ENCODE measurements at places on chromosomes 2 and 18. TPM values are rescaled to one million over a fixed set of nuclear protein-coding genes. Genes with fewer than 3 reads are reported as not detected.

- no peak for DNase-seq
These were observed 72.8 kb downstream of the PTH2R start for GRCh38 chr2:208479342-208479741.

- DNase-seq, result no peak
These were observed 30.0 kb upstream of the KLHL29 start for GRCh38 chr2:23355001-23355400.

DNA sequence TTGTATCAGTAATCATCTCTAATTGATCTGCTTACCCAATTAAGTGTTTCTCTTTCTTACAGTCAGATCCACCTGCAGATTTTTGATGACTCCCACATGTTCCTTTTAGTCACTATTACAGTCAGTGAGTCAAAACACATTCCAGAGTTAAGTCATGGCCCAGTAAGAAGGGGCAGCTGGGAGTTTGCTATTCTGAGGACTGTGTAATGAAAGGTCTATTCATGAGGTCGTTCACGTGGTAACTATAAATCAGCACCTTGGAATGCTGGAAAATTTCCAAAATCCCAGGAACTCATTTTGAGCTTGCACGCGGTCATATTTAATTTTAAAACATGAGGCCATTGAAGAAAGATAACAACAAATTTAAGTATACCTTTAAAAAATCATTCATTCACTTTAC is 252.5 kb downstream of the XIRP2 start:
- DNase-seq, result no peak

- DNase-seq, result no peak
These were observed 20.5 kb downstream of the GREB1 start for GRCh38 chr2:11554399-11554716.

DNA sequence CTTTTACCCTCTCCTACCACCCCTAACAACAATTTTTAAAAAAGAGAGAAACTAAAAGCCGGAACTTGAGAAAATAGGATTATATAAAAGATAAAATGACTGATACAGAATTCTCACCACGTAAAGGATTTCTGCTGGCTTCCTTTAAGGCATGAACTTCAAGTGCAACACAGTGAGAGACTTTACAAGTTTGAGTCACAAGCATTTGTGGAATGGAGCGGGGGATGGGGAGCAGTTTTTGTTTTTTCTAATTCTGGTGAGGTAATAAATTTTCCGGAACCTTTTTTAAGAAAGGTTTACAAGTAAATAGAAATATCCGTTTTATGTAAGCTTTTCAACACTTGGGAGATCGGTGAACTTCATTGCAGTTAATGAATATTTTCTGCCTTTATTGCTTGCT is 1.8 kb upstream of the CDH2 start:
- no peak for DNase-seq

DNA sequence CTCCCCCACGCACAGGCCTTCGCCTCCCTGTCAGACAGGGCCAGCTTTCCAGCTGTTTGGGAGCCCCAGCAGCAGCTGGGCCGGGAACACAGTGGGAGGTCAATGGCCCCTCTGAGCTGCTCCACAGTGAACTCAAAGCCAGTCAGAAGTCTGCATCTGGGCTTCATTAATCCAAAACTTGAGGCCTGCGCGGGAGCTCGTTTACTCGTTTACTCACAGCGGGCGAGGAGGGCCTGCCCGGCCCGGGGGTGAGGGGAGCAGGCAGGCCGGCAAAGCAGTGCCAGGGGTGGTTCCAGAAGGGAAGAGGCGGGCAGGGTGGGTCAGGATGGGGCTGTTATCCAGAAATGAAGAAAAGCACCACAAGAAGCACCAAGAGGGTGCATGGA is 36.8 kb upstream of the SEMA4C start:
- no peak for DNase-seq

DNA sequence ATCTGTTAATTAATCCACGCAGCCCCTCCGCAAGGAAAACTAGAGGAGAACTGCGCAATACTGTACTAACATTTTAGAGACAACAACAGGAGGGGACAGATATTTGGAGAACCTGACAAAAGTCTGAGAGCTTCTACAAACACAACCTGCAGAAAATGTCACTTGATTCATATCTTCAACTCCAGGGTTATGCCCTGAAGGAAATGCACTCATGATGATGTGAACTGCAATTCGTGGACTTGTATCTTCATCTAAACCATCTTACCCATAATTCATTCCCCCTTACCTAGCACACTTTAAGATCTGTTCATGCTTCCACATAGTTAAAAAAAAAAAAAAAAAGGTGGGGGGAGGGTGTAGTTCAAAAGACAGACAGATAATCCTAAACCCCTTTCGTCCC is 75.5 kb downstream of the AFF3 start:
- DNase-seq, result no peak

DNA sequence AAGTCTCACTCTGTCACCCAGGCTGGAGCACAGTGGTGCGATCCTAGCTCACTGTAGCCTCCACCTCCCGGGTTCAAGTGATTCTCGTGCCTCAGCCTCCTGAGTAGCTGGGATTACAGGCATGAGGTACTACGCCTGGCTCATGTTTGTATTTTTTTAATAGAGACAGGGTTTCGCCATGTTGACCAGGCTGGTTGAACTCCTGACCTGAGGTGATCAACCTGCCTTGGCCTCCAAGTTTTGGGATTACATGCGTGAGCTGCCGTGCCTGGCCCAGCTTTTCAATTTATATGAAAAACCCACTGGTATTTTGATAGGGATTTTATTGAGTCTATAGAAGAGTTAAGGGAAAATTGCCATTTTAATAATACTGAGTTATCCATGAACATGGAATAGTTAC is 63.3 kb downstream of the XRCC5 start:
- DNase-seq, result no peak

DNA sequence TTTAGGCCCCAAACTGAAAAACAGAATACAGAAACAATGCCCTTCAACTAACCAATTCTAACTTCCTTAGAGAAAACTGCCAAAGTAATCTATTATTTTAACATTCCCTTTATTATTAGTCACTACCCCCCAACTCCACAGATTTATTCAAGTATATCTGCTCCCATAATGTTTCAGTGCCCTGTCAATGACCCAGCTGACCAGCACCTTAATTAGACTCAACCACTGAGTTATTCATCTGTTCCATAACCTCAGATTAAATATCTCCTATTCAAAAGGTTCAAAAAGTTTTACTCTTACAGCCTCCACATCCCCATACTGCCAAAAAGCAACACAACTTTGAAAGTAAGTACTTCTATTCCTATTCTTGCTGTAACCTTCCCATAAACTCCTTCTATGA is 202.4 kb downstream of the EXOC6B start:
- DNase-seq, result no peak

- DNase-seq, result no peak
These were observed 118.2 kb upstream of the NOL4 start for GRCh38 chr18:34342960-34343359.

- no peak for DNase-seq
These were observed 13.5 kb downstream of the SIX3 start for GRCh38 chr2:44954889-44955592.

- no peak for DNase-seq
These were observed 36.9 kb upstream of the BMPR2 start for GRCh38 chr2:202339071-202339870.

DNA sequence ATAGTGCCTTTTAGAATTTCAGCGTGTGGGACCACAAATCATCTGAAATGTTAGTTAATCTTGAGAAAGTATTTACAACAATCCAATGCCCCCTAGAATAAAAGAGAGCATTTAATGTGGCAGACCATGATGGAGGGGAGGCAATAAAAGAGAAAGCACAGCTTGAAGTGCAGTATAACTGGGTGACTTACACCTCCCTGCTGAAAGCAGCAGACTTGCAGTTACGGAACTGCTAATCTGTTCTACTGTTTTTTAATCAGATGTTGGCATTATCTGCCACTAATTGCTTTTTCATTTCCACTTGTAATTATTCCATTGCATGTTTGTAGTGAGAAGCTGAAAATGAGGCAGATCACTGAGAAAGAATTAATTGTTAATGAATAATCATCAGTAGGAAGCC is 130.5 kb upstream of the ITGA4 start:
- DNase-seq, result no peak

DNA sequence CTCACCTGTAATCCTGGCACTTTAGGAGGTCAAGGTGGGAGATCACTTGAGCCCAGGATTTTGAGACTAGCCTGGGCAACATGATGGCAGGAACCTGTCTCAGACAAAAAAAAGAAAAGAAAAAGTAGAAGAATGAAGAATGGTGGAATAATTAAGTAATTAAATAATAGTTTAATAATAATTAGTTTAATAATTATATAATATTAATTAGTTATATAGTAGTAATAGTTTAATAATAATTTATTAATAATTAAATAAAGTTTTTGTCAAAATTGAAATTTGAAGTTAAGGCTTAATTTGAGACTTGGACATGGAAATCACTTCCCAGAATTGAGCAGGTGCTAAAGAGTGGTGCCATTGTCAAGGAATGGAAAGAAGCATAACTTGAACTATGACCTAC is 52.2 kb upstream of the ABCA12 start:
- no peak for DNase-seq

- no peak for DNase-seq
These were observed 27.7 kb downstream of the METTL8 start for GRCh38 chr2:171406044-171406443.

DNA sequence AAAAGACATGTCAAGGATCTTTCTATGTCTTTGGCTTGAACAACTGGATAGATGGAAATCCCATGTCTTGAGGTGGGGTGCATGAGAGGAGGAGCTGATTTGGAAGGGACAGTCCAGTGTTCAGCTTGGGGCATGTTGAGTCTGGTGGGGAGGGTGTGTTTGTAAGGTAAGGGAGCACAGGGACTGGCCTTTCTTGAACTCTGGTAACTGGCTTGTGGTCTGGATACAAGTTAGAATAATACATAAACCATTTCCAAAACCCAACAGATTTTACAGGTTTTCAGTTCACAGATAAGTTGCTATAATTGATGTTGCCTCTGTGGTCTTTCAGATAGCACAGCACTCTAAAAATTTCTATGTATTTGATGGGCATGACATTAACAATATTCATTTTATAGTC is 24.2 kb downstream of the RHBDD1 start:
- no peak for DNase-seq

GRCh38 chr2:227368574-227368973 is 10.5 kb downstream of the TM4SF20 start:
- no peak for DNase-seq

DNA sequence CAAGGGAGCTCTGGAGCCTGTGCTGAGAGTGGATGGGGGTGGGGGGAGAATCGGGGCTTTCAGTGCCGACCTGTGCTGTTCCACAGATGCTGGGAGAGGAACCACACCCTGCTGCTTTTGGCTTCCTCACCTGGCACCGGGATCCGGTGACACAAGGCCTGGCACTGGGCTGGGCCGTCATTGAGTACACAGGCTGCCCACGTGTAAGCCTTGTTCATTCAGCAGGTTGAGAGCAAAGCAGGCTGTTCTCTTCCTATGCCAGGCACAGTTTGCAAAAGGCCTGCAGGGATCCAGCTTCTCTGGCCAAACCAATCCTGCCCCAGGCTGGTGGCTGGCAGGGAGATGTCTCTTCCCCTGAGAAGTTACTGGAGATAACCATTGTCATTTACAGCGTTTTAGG is 17.1 kb downstream of the TRIB2 start:
- DNase-seq, result no peak

GRCh38 chr2:43511199-43511598 is 84.6 kb downstream of the THADA start:
- DNase-seq, result no peak

DNA sequence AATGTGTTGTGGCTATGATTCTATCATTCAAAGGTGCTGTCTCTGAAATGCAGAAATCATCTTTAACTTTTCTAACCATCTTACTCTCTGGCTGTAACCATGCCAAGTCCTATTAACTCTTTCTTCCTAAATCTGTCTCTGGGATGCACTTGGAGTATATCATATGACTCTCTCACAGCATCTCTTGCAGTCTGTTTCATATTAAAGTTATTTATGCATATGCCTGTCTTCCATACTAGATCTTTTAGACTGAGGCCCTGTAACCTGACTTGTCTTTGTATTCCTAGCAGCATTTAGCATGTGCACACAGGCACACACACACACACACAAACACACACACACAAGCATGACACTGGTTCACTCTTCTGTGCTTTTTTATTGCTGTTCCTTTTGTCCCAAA is 320.6 kb downstream of the ETAA1 start:
- no peak for DNase-seq

DNA sequence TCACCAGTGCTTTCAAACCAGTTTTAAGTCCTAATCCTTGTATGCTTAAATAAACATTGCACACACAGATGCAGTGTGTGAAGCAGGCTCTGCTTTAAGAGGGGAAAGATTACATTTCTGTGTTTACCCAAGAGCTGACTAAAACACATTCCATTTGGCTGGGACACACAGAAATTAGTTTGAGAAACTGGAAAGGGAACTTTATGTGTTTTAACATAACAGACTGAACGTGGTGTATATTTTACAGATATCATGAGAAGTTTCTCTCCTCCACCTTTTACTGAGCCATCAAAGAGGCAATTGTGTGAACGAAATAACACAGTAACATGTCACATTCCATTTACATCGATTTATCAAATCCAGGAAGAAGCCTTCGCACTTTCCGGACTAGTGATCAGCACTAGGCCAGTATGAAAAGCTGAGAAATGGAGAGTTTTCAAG is 121.8 kb downstream of the MAIP1 start:
- no peak for DNase-seq

- DNase-seq, result peak; percentile 84
These were observed 20.7 kb upstream of the MREG start for GRCh38 chr2:216034065-216034464.

DNA sequence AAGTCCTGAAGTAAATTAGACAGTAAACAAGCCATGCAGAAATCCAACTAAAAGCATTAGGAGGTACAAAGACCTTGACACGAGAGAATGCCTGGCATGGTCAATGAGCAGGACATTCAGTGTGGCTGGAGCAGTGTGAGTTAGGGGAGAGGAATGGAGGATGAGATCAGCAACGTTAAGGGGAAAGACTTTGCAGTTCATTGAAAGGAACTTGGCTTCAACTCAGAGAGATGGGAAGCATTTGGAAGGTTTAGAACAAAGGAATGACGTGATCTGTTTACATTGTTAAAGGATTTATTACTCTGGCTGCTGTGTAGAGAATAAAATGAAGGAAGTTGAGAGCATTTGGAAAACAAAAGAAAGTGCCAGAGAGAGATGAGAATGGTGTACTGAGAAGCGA is 621.3 kb downstream of the XIRP2 start:
- no peak for DNase-seq

DNA sequence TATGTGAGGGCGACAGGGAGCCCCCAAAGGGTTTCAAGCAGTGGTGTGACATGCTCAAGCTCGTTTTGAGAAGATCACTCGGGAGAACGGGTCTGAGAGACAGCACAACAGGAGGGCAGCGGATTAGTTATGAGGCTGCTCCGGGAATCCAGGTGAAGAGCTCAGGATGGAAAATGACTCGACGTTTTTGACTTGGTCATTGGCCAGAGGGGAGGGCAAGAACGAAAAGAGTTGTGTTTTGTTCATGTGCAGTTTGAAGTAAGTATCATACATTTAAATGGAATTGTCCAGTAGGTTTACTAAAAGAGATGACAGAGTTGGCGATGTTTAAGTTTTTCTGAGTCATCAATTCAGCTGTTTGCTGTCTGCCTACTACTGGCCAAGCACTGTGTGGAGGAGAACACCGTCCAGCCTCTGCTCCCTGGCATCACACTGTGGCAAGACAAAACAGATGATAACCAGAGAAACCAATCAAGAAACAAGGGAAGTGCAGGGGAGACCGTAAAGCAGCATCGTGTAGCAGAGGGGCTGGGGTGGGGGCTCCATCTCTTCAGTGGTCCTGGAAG is 25.3 kb upstream of the ANXA4 start:
- no peak for DNase-seq

Gene HNMT
- not detected for total RNA-seq

Gene ALPP
- not detected for total RNA-seq

Gene XDH
- 0.07 TPM for total RNA-seq

Gene CRACDL
- 0.19 TPM for total RNA-seq

Gene SPDYA
- total RNA-seq, result 1.1 TPM

Gene SIX3
- total RNA-seq, result not detected

Gene UBE2E3
- total RNA-seq, result 37.8 TPM

Gene FOXI3
- not detected for total RNA-seq
